Activated naive CD8-positive, alpha-beta T cell treated with anti-CD3 and anti-CD28 coated beads, Interleukin-2, amount 50 U/mL, for 16 hours (primary cell): ENCODE measurements at places on chromosomes 4 and X.

GRCh38 chrX:22118161-22118830, 86.2 kb downstream of the PHEX start:
- DNase-seq = no peak

- no peak for DNase-seq
Measured at GRCh38 chrX:118437283-118437682, 58.3 kb upstream of the DOCK11 start.

- no peak for DNase-seq
Measured at GRCh38 chr4:173415885-173416653, 17.2 kb upstream of the SCRG1 start.

DNA sequence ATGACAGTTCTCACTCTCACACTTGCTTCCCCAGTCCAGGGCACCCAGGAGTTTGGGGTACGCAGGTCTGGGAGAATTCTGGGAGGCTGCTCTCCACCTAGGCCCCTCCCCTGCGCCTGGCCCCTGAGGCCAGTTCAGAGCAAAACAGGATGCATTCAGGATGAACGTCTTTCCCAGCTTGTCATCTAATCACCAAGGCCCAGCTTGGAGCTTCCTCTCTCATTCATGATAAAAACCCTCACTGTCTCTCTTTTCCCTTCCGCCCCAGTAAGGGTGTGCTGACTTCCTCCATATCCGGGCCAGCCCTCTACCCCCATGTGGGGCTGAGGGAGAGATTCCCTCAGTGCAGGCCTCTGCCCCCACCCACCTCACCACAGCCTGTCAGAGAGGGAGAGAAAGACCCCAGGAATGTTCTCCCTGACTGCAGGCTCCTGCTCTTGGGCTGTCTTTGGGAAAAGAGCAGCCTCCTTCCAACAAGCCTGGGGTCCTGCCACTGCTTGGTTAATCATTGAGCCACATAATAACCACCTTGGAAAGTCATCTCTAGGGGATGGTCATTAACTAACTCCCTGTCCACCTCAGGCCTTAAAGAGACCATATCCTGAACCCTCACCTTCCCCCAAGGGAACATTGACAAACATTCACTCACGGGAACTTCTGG, 50.1 kb downstream of the STARD8 start:
- DNase-seq = no peak

- DNase-seq = no peak
Measured at GRCh38 chr4:15719506-15719905, 16.6 kb downstream of the BST1 start.

DNA sequence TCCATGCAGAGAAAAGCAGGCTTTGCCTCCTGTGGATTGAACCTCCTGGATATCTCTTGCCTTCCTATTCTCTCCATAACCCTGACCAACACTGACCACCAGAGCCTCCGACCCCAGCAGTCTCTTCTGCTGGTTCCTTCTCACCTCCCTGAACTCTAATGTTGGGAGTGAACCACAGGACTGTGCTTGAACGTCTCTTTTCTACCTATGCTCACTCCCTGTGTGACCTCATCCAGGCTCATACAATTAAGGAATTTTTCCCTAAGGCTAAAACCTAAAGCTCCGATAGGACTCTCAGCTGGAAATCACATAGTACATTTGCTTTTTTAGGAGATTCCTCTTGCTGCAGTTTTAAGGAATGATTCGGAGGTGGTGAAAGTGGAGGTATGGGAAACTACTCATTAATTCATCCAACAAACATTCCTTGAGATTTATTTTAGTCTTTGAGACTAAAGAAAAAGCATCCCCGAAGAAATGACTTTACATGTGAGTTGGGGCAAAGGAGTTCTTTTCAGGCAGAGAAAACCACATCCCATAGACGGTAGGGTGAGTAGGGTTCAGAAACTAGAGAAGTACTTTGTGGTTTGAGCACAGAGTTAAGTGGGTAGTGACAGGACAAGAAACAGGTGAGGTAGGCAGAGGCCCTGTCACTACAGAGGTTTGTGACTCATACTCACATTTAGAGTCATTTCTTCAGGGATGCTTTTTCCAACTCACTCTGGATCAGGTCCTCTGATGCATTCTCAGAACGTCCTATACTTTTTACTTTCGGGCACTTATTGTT, 30.8 kb downstream of the NDNF start:
- peak; percentile 3 for DNase-seq

GRCh38 chrX:77814210-77814609, 28.2 kb upstream of the ATRX start:
- DNase-seq = no peak

DNA sequence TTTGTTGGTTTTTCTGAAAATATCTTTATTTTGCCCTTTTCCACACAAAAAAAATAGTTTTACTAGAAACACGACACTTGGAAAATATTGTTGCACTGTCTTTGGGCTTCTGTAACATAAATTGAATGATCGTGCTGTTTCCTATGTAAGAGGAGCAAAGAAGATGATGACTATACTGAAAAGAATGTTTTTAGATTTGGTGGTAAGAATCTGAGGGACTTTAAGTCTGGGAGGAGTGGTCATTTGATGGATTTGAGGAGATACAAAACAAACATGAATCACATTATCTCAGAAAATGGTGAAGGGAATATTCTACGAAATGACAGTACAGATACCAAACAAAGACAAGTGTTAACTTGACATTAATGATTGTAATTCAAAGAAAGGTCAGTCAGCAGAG, 328.8 kb downstream of the ADAM29 start:
- DNase-seq = no peak

DNA sequence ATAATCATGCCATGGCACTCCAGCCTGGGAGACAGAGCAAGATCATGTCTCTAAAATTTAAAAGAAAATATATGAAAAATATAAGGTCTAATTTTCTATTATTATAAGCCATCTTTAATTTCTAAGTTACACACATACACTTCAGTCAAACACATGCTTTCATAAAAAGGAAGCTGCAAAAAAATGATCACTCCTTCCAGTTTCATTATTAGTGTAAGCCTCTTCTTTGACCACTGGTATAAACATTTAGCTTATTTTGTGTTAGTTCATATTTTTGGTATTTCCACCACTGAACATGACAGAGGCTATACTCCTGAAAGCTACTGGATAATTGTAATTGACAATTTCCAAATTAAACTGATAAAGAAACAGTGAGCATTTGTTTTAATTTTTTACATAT, 163.3 kb upstream of the USP38 start:
- no peak for DNase-seq

GRCh38 chr4:8917868-8918783, 46.5 kb upstream of the HMX1 start:
- peak; percentile 51 for DNase-seq

DNA sequence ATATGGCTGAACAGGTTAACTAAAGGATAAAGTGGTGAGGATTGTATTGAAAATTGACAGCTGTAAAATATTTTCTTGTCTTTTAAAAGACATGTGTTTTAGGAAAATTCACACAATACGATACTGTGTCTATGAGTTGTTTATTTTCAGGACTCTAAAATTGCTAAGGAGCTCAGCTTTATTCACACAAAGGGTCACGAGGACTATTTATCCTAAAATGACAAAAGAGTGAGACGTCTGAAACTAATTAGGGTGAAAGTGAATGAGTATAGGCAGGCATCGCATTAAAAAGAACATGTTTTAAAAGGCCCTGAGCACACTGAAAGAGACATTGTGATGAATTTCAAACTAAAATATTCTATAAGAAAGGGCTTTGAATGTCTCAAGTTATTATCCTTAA, 304.7 kb downstream of the SH2D1A start:
- no peak for DNase-seq

- DNase-seq = no peak
Measured at GRCh38 chr4:143554728-143555597, 41.5 kb downstream of the SMARCA5 start.

- no peak for DNase-seq
Measured at GRCh38 chr4:26081795-26082498, 167.9 kb downstream of the SMIM20 start.
